ENCODE measurements at places on chromosomes 3 and 15.

- DNase-seq = no peak
Observed at GRCh38 chr15:49877117-49877872, 241.7 kb downstream of the ATP8B4 start.

DNA sequence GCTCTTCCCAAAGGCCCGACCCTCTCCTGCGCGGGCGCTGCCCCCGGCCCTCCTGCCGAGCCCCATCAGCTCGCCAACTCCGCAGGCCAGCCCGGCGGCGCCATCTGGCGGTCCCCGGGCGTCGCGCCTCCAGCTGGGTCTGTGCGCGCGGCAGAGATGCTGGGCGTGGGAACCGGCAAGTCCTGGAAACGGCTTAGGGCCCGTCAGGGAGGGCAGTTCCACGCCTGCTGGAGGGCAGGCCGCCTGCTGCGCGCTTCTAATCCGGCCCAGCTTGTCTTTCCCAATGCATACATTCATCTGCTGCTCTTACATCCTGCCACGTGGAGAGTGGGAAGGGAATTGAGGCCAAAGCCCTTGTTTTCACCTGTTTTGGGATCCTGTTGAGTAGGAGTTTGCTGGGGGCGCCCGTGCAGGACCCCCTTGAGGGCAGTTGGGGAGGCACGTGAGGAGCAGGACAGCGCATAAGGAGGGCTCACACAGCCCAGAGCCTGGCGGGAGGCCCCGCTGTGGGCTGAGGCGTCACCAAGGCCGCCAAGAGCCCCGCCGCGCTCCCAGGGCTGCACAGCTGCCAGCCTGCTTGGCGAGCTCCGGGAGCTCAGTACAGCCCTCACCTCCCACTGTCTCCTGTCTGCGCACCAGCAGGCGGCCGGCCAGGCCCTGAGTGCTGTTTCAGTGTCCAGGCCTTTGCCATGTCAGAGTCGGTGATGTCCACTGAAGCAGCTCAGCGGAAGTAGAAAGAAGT, 165.6 kb downstream of the NSMCE3 start:
- DNase-seq = peak; percentile 81

GRCh38 chr3:177300039-177300833, 103.0 kb upstream of the TBL1XR1 start:
- no peak for DNase-seq

- DNase-seq = no peak
Observed at GRCh38 chr3:14352002-14352627, 50.3 kb upstream of the SLC6A6 start.

- DNase-seq = no peak
Observed at GRCh38 chr15:41435037-41435786, 18.3 kb downstream of the RTF1 start.

DNA sequence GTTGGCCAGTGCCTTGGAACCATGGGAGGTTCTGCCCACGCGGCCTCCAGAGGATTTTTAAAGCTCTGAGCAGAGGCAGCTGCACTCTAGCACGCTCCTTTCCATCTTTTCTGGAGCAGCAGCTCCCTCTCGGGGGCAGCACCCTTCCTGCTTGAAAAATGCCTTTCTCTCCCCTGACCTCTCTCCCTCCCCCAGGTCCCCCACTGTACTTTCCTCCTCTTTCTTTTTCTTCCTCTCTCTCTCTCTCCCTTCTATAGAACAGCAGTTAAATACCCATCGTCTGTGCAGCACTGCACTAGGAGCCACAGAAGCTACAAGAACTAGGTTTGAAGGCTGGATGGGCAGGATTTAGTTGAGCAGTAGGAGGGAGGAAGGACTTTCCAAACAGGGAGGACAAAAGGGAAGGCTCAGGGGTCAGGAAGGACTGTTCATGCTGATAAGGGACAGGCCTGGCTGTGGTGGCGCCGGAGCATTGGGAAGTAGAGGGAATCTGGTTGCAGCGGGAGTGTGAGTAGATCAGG, 4.4 kb downstream of the ALPK3 start:
- no peak for DNase-seq

DNA sequence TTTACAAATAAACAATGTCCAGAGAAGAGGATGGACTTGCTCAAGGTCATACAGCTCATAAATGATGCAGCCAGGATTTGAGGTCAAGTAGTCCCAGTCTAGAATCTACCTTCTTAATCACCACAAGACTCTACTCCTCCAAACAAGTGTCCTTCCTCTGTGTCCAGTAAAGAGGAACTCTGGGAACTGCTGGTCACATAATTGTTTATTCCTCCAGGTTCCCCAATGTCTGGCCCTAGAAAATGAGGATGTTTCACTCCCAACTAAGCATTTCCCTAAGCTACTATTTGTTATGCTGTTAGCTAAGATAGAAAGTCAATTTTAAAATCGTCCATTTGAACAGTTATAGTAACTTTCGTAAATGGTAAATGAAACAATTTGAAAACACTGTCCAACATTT, 192.4 kb downstream of the FHIT start:
- no peak for DNase-seq

- DNase-seq = no peak
Observed at GRCh38 chr15:30921781-30922479, 18.2 kb downstream of the FAN1 start.

DNA sequence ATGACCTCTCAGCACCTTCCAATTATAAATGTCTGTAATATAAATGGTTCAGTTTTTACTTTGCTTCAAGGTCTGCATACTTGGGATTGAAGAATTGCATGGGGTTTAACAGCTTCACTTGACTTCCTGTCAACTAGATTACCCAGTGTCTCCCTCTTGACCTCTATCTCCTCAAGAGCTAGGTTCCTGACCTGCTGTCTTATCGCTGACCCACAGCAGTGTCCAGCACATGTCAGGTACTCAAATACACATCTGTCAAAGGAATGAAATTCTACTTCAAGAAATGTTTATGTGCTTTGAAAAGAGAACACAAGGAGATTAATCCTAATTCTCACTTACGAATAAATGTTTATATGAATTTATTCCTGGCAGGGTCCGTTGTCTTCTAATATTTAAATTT, 284.5 kb downstream of the SLC9A9 start:
- no peak for DNase-seq

DNA sequence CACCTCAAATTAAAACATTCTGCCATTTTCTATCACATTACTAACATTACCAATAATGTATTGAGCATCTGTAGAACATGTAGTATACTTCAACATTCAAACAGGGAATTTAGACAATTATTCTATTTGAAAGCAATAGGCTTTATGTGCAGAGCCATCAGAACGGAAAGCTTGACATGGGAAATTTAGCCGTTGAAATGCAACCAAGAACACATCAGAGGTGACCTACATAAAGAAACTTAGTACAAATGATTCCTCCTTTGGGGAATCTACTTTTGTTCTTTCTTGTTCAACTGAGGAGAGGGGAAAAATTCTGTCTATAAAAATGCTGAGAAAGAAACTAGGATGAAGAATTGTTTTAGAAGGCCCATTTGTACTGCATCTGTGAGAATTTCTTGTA, 38.6 kb upstream of the RBMS3 start:
- DNase-seq = no peak

DNA sequence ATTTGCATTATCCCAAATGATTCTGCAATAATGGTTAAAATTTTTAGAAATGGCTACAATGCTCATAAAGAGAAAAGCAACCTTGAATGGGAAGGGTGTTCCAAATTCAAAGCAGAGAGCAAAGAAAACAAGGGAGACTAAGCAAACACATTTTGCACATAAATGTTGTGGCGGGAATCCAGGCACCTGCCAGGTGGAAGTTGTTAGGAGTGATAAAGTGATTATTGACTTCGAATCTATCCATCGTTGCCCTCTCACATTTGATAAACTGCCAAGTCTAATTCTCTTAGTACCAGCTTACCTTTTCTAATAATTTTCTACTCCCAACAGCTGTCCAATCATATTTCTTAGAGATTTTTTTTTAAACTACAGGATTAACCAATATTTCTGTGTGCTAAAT, 244.5 kb downstream of the CACNA2D3 start:
- DNase-seq = no peak

GRCh38 chr3:176633511-176633910, 563.8 kb downstream of the TBL1XR1 start:
- DNase-seq = no peak

DNA sequence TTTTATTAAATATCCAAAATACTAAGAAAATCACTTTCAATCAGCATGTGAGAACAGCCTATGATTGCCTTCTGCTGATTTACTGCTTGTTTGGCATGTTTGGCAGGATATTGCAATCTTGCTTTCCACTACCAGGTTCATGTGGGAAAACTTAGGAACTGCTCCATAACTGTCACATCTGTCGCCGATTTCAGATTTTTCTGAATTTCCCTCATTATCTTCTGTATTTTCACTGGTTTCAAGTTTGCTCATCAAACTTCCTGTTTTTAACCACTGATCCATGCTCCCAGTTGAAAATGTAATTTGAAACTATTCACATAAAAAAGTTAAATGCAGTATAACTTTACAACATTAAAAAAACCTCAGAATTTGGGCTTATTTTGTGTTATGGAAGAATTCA, 93.0 kb downstream of the NFKBIZ start:
- no peak for DNase-seq

DNA sequence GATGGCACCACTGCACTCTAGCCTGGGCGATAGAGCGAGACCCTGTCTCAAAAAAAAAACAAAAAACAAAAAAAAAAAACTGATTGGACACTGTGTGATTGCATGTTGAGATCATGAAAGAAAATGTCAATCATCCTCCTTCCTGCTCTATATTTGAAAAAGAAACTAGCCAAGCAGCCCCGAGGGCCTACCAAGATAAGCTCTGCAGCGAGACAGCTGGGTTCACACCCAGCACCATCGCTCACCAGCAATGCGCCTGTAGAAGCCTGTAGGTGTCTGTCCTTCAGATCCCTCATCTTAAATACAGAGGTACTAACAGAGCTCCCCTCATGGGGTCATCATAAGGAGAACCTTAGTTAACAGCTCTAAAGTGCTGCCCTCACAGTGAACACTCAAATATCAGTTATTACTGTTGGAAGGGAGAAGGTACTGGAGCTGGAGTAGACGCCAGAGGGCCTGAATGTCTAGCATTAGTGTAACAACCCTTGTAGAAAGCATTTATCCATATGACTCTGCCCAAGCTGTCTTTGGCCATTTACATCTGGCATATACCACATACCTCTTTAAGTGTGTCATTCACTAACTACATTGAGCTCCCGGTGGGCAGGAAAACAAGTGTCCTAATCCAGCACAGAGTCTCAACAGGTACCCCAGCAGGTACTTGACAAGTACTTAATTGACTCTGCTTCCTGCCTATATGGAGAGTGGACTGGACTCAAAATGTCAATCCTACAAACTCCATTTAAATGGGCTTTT, 22.9 kb downstream of the MYLK start:
- DNase-seq = no peak

GRCh38 chr3:128435058-128435457, 31.6 kb downstream of the DNAJB8 start:
- no peak for DNase-seq

DNA sequence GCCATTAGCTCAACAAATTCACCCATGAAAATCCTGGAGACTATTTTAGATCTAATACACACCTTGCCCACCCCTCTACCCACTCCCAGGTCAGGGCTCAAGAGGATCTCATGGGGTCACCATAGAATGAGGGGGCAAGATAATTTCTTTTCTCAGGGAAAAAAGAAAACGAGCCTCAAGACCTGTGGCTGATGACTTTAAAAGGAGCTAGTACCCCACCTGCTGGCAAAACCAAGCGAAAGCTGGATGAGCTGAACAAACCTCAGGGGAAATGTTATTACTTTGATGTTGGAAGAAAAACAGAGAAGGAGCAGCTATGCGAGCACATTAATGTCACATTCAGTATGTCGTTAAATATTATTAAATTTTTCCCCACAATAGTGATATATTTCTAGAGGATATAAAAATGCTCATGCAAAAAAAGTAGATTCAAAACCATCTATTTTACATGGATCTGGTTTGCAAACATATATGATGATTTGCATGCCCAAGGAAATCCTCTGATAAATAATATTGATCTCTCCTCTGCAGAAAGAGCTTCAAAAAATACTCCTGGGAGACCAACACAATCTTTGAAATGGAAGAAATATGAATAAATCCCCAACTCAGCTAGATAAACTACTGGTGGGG, 37.7 kb downstream of the PLD1 start:
- peak; percentile 66 for DNase-seq

DNA sequence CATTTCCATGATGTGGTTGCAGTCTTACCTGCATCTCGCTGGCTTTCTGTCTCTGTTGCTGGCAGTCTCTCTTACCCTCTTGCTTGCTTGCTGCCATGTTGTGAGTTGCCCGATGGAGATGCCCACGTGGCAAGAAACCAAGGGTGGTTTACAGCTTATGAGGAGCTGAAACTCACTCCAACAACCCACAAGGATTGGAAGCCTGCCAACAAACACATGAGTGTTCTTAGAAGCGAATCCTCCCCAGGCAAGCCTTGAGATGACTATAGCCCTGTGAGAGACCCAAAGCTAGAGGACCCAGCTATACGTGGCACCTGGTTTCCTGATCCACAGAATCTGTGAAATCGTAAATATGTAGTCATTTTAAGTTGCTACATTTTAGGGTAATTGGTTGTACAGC, 490.9 kb upstream of the ADAMTS9 start:
- DNase-seq = peak; percentile 42

GRCh38 chr3:10599444-10599843, 94.1 kb upstream of the ATP2B2 start:
- no peak for DNase-seq

DNA sequence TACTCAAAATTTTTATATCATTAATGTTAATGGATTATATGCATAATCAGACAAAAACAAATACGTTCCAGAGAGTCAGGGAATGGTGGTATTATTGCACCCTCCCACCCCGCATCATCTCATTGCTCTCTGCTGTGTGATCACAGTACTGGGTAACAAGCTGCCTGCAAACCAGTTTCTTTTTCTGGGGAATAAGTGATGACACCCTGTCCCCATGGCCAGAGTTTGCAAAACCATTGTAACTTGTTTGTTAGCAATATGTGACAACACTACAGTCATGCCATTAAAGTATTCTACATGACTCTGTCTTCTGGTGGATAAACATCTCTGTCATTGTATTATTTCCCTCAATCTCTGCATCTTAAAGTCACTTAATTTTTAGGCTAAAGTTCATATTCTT, 39.5 kb downstream of the ZBTB38 start:
- DNase-seq = no peak

DNA sequence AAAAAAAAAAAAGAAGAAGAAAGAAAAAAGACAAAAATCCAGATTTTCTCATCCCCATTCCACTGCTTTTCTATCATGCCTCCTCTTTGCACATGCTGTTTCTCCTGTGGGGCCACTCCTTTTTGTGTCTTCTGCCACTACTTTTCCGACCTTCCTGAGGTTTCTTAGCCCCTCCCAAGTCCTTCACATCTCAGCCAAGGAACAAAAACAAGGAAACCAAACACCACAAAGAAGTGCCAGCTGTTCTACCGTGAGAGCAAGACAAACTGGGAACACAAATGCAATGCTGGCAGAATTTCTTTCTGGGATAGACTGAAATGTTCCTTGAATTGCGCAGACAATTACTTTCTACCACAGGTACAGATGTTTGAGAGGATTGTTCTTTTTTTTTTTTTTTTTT, 83.2 kb downstream of the MB21D2 start:
- peak; percentile 27 for DNase-seq

- peak; percentile 6 for DNase-seq
Observed at GRCh38 chr3:37494216-37494615, 319.8 kb upstream of the LRRFIP2 start.

All from fibroblast of skin of back (primary cell).